ENCODE measurements at places on chromosomes 5 and 9.
A peak's percentile ranks its signal among the peaks of the same experiment; 100 is the strongest.

DNA sequence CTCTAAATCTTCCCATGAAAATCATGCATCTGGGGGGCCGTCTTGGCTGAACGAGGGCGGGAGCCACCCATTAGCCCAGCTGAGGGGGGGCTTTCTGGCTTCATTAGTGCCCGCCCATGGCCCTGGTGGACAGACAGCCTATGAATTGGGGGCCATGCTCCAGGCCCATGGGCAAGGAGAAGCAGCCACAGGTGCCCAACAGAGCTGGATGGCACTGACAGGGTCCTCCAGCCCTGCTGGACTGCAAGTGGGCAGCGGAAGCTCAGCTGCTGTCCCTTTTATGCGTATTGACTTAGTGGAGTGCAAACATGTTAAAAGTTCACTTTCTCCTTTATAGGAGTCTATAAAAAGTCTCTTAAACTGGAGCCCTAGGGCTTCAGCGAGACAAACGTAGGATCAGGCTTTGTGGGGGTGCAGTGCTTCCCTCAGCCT lies 75.3 kb downstream of the MACROH2A1 start:
- no peak for DNase-seq

DNA sequence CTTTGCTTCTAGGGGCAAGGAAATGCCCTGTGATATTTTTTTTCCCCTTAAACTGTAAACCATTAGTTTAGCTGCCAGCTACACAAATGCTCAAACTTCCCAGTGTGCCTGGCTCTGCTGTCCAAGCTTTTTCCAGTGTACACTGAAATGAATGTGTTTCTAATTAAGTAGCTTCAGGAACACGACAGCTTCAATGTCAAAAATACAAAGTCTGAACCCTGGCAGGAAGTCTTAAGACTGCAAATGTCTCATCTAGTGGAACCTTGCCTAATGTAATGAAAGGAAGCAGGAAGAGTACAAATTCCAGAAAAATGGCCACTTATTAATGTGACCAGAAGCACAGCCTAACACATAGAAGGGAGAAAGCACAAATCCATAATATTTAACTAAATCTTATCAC lies 255.2 kb downstream of the CRB2 start:
- DNase-seq = no peak

GRCh38 chr9:13034694-13035002 lies 244.8 kb downstream of the MPDZ start:
- no peak for DNase-seq

- peak; percentile 76 for DNase-seq
Observed at GRCh38 chr5:116492016-116492623, 82.5 kb downstream of the SEMA6A start.

DNA sequence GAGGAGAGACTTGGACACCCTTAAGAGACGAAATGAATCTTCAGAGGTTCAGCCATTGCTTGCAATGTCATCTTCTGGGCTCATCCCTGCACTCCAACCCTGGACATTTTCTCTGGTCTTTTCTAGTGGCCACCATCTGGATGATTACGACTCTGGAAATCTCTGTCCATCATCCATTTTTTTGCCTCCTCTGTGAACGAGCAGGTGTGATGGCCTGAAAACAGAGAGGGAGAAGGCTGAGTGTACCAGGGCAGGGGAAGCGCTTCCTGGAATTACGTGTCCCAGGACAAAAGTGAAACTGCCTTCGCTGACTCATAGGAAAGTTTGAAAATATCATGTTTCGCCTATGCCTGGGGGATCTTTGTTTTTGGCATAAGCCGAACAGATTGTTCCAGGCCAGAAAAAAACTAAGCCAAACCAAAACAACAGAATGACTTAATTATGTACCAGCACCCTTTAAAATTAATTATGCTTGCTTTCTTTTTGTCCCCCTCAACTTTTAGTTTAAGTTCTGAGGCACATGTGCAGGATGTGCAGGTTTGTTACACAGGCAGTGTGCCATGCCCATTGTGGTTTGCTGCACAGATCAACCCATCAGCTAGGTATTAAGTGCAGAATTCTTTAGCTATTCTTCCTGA lies 31.9 kb downstream of the ANKRD33B start:
- peak; percentile 84 for DNase-seq

DNA sequence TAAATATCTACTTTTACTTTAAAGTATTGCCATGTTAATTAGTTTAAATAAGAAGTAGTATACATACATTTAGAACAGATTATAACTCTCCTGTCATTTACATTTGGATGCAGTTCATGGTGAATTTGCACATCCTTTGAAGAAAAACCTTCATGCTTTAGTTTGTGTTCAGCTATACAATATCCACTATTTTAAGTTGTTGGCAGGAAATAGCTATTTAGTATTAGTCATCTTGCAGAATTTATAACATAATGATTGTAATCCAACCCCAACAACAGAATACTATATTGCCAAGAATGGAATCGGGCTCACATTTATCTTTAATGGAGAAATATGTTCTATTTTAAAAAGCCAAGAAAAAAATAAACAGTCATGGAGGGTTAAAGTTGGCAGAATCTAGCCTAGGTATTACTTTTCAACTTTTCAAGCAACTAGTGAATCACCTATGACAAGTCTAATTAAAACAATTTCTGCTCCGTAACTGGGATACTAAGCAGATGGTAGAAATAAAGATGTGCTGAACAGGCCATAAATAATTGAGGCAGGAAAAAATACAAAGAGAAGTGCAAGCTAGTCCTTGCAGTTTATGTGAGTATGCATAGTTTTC lies 1170.6 kb upstream of the NUDT12 start:
- no peak for DNase-seq

DNA sequence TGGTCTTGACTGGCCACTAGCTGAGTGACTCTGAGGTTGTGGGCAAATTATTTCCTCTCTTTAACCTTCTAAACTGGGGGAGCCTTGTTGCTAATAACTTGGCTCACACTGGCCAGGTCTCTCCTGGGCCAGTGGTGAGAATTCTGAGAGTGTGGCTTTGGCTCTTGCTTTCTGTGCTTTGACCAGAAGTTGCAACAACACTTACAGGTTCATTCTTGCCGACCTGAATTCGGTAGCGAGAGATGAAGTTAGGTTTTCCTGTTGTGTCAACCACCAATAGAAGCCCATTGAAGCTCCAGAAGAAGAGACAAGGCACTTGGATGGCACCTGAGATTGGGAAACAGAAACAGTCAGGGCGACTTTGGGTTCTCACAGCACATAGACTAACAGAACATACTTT lies 19.8 kb downstream of the FAXDC2 start:
- DNase-seq = no peak

- no peak for DNase-seq
Observed at GRCh38 chr9:91429501-91429900, 5.9 kb upstream of the NFIL3 start.

- no peak for DNase-seq
Observed at GRCh38 chr9:117733465-117733864, 29.3 kb downstream of the TLR4 start.

DNA sequence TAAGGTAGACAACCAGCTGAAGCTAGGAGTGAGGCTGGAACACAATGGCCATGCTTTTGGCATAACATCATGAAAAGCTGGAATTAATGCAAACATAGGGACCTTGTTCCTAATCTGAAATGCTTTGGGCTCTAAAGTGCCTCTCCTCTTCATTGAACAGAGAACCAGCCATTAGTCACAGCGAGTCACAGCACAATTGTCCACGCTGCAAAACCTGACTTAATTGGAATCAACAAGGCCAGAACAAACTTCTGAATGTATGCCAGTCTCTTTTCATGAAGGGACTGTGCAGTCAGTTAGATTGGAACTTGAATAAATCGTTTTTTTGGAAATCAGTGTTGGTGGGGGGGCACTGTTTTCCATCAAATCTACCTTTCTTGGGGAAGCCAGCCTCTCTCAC lies 96.5 kb downstream of the JAKMIP2 start:
- DNase-seq = no peak

- DNase-seq = no peak
Observed at GRCh38 chr5:113807427-113807991, 294.0 kb downstream of the YTHDC2 start.

Data from SJSA1 (cell line).